ENCODE measurements at places on chromosomes 4 and X.
A peak's percentile ranks its signal among the peaks of the same experiment; 100 is the strongest.

DNA sequence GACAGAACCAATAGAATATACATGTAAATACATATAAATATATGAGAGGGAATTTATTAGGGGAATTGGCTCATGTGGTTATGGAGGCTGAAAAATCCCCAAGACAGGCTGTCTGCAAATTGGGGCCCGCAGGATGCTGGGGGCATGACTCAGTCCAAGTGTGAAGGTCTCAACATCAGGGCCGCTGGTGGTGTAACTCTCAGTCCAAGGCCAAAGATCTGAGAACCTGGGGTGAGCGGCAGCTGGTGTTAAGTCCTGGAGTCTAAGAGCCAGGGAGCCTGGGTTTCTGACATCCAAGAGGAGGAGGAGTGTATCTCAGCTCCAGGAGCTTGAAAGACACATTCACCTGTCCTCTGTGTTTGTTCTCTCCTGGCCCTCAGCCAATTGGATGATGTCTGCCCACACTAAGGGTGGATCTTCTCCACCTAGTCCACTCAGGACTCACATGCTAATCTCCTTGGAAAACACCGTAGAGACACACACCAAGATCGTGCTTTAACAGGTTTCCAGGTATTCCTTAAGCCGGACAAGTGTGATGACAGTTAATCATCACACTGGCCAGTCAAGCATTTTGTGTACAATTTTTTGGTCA lies 28.9 kb downstream of the TIGD2 start:
- no peak for DNase-seq

DNA sequence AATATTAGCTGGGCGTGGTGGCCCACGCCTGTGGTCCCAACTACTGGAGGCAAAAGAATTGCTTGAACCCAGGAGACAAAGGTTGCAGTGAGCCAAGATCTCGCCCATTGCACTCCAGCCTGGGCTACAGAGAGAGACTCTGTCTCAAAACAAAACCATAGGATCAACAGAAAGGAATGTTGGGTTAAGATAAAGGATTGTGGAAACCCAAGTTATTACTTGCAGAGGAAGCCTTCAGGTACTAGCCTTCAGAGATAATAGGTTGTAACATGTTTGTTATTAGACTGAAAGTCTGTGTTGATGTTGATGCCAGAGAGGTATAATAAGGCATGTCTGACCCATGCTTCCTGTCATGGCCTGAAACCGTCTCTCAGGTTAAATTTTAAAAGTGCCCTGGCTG lies 16.9 kb downstream of the SSX5 start:
- no peak for DNase-seq

GRCh38 chrX:9489234-9489633 lies 24.4 kb downstream of the TBL1X start:
- DNase-seq = no peak

DNA sequence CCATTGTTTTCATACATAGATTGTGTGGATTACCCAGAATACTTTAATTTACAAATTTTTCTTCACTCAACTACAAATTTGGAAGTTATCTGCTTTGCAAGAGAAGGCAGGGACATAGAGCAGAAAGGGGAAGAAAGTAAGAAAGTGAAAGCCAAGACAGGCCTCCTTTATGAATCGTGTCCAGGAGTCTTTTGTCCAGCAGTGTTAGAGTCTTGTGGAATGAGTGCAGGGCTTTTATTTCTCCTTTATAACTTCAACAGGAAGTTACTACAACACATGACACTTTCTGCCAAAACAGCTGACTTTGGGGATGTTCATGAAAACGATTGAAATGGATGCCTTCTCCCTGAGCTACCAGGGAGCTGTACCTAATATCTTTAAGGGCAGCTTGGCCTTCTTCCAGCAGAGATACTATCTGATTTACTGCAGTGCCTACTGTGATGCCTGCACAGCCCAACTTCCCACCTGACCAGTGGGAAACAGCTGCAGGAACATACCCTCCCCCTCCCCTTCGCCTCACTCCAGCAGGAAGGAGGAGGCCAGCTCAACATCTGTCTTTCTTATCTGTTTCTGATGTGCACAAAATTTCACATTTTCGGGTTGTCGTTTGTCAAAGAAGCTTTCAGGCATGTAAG lies 557.7 kb upstream of the SLIT2 start:
- no peak for DNase-seq

DNA sequence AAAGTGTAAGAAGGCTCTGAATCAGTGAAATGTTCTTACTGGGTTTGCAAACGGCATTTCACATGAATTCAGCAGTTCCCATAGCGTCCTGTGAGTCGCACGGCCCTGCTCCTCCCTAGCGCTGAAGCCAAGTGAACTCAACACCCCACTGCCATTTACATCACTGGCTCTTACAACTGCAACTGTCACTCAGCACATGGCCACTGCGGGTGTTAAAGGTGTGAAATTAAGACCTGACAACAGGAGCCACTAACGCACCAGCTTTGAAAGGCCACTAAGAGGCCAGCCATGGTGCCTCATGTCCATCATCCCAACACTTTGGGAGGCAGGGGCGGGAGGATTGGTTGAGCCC lies 31.7 kb downstream of the RNF212 start:
- no peak for DNase-seq

DNA sequence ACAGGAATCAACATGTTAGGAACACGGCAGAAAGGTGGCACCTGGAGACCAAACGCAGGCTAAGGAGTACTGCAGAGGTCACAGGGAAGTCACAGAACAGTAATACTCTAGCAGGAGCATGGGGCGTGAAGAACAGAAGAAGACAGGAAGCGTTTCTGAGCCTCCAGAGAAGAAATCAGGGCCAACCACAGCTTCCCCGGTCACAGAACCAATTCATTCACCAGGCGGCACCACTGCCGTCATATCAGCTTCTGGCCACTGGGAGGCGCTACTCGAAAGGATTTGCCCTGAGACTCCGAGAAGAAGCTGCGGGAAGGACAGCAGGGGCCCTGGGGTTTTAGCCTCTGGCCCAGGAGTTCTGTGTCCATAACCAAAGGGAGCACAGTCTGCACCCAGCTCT lies 78.0 kb upstream of the DRD5 start:
- DNase-seq = peak; percentile 42

- no peak for DNase-seq
Observed at GRCh38 chr4:13865871-13866669, 238.5 kb upstream of the BOD1L1 start.

DNA sequence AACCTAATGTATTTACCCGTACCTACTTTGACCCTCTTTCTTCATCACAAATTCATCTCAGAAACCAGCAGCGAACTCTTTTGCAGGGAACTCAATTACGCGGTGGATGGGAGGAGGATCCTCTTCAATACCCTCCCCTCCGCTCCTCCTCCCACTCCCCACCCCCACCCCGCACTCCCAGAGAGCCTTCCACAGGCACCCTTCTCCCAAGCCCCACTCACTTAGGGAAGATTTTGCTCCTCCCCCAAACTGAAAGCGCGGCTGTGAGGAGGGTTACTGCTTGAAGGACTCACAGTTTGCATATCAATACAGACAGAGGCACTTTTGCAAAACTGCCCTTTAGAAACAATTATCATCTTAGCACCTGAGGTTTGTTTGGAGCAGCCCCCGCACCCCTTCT lies 960 bp upstream of the IL1RAPL1 start:
- DNase-seq = no peak

GRCh38 chrX:25523574-25524540 lies 508.1 kb upstream of the ARX start:
- no peak for DNase-seq

GRCh38 chr4:2714061-2714770 lies 41.9 kb downstream of the TNIP2 start:
- peak; percentile 11 for DNase-seq

DNA sequence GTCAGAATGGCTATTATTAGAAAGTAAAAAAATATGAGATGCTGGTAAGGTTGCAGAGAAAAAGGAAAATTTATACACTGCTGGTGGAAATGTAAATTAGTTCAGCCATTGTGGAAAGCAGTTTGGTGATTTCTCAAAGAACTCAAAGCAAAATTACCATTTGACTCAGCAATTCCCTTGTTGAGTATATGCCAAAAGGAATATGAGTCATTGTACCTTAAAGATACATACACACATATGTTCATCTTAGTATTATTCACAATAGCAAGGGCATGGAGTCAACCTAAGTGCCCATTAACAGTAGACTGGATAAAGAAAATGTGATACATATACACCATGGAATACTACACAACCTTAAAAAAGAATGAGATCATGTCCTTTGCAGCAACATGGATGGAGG lies 148.2 kb downstream of the COMMD8 start:
- DNase-seq = no peak

GRCh38 chr4:53545273-53545672 lies 46.0 kb downstream of the LNX1 start:
- DNase-seq = no peak

DNA sequence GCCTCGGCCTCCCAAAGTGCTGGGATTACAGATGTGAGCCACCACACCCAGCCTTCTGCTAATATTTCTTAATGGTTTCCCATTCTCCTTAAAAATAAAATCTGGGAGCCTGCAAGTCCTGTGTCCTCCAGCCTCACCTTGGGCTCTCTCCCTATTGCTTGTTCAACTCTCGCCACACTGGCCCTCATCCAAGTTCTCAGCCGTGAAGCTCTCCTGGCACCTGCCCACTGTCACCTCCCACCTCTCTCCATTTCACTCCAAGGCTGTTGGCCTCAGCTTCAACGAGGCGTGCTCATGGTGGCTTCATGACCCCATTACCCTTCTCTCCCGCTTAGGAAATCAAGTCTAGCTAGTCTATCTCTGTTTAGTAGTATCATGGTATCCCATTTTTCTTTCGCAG lies 9.5 kb upstream of the ETNPPL start:
- no peak for DNase-seq

DNA sequence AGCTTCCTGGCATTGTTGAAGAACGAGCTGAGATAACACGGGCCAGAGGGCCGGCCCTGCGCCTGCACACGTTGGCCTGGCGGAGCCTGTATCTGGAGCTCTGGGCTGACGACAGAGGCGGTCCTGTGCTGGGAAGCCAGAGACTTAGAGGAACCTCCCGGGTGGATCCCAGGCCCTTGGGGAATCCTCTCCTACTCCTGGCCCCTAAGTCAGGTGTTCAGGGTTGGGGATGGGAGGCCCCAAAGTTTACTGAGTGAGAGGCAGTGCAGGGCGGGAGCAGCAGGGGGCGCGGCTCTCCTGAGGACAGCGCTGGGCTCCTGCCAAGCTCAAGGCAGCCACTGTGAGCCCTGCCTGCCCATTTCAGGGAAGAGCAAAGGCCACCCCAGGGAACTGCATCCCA lies 2.5 kb upstream of the HTRA3 start:
- DNase-seq = no peak

DNA sequence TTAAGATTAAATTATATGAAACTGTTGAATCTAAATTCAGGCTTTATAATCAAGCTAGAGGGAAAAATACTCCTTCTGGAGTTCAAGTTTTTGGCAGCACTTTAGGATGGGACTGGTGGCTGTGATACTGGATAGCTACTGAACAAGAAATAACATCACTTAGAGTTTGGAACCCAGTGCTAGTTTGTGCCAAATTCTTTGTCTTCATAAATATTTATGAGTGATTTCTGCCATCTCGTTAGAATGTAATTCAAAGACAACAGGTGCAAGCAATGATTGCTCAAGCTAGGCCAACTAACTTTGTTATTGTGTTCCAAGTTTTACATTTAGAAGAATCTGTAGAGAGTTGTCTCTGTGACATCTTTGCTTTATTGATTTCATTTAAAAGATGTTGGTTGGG lies 417.9 kb downstream of the FAT4 start:
- DNase-seq = no peak
